Bronchial epithelial cell (primary cell): ENCODE measurements at places on chromosomes 7 and 10.

- DNase-seq = no peak
Observed at GRCh38 chr7:4013793-4014192, 668.3 kb upstream of the FOXK1 start.

DNA sequence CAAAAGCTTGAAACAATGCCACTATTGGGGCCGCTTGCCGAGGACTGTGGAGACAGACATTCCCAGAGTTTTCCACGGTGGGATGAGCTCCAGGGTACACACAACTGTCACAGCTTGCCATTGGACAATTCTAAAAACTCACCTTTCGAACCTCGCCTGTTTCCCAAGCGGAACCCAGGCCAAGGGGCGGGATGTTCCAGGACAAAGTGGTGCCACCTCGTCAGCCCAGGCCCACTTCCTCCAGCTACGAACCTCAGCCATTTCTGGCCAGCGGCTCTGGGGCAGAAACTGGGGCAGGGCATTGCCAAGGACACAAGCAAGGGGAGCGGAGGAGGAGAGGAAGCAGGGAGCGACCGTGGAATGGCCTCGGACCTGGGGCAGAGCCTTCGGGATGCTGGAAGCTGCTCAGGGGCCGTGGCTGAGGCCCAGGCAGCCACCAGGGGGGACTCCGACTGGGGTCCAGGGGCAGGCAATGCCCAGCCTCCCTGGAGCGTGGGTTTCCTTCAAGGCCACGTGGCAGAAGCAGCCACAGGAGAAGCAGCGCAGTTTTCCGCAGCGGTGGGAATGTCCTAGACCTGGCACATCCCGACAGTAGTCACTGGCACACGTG lies 44.7 kb upstream of the INSIG1 start:
- no peak for DNase-seq

DNA sequence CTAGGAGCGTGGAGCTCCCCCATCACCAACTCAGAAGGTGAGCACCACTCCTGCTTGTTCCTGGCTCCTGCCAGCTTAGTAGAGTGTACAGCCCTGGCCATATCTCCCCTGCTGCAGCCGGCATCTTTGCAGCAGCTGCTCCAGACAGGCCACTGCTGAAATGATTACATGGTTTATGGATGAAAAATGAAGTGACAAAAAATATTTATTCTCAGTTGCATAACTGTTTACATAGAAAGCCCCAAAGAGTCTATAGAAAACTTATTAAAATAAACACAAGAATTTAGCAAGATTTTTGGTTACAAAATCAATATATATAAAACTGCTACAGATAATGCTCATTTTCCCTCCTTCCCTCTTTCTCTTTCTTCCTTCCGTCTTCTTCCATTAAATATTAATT lies 27.2 kb downstream of the C10orf67 start:
- DNase-seq = no peak

DNA sequence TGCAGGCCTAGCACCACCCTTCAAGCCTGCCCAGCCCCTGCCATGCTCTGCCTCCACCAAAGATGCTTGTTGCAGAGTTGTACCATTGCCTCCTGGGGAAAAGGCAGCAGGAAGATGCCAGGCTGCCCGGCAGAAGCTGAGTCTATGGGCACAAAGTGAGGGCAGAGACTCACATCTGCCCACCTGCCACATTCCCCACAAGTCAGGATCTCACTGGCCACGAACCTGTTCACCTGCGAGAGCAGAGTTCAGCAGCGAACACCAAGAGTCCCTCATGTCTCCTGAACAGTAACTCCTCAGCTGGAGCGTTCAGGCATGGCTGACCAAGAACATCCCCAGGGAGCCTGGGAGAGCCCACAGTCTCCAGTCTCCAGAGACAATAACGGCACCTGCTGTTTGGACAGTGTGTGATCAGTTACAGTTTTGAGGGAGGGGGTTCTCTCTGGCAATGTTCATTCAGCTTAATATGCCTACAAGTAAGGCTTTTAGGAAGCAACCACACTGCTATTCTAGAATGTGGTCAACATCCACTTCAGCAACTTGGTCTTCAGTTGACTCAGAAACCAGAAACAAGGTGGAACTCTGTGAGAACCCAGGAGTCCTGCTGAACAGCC lies 78.5 kb downstream of the GRID1 start:
- no peak for DNase-seq

DNA sequence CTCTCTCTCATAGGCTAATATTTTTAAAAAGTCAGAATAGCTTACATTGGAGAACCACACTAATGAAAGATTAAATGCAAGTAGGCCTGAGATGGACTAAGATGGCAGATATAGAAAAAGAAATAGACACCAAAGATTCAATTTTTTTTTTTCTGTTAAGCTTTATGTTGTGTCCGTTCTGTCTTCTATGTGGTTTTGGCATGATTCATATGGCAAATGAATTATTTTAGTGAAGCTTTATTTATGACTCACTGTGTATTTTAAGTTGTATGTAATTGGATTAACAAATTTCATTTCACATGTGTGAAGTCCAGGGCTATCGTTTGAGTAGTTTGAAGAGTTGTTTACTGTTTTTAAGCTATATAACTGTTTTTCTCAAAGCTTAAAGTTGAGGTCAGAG lies 214.8 kb downstream of the CAMK1D start:
- DNase-seq = peak; percentile 85

GRCh38 chr10:49666054-49666615 lies 13.3 kb upstream of the C10orf53 start:
- no peak for DNase-seq

DNA sequence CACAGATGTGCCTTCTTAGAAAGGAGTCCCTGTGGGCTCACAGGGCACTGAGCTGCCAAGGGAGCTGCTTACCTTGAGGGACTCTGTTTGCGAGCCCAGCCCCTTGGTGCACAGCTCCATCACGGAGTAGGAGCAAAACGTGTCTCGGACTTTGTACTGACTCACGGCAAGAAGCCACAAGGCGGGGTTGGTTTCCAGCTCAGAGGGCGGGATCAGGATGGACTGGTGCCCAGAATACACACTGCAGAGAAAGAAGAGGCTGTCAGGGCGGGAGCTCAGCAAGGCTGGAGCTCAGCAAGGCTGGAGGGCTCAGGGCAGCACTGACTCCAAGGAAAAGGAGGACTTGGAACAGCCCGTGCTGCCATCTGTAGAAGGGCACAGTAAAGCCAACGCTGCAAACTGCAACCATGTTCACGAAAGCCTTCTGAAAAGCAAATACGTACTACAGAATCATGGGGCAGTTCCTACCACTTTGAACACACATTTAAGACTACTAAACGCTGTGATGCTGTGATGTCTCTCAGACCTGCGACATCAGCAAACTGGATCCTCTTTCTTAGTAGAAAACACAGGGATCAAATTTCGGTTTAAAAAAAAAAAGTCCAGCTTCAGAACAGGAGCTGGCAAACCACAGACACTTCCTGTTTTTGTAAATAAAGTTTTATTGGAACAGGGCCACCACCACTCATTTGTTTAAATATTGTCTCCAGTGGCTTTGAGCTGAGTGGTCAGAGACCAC lies 194.3 kb downstream of the ZMYND11 start:
- peak; percentile 90 for DNase-seq
